Esophagus squamous epithelium (tissue), 5 donors: ENCODE measurements at places on chromosomes 1 and 21. TPM values are rescaled to one million over a fixed set of nuclear protein-coding genes. Genes with fewer than 3 reads are reported as not detected.

PGBD5 gene
- total RNA-seq, result 2.2 TPM

CALML6 gene
- total RNA-seq, result not detected

S100A11 gene
- total RNA-seq, result 1,672 TPM

DNA sequence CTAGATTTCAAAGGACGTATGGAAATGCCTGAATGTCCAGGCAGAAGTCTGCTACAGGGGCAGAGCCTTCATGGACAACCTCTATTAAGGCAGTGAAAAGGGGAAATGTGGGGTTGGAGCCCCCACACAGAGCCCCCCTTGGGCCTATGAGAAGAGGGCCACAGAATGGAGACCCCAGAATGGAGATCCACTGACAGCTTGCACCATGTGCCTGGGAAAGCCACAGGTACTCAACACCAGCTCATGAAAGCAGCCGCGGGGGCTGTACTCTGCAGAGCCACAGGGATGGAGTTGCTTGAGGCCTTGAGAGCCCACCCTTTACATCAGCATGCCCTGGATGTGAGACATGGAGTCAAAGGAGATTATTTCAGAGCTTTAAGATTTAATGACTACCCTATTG lies 108.7 kb downstream of the DMRTB1 start:
- no peak for DNase-seq
- H3K27me3 ChIP-seq, result no peaks in the 10 kb centered on the region
- H3K4me3 ChIP-seq, result no peak overlapping the region
- H3K4me1 ChIP-seq, result peaks cover 17% of the 10 kb centered on the region
- H3K27ac ChIP-seq, result no peak overlapping the region

DNA sequence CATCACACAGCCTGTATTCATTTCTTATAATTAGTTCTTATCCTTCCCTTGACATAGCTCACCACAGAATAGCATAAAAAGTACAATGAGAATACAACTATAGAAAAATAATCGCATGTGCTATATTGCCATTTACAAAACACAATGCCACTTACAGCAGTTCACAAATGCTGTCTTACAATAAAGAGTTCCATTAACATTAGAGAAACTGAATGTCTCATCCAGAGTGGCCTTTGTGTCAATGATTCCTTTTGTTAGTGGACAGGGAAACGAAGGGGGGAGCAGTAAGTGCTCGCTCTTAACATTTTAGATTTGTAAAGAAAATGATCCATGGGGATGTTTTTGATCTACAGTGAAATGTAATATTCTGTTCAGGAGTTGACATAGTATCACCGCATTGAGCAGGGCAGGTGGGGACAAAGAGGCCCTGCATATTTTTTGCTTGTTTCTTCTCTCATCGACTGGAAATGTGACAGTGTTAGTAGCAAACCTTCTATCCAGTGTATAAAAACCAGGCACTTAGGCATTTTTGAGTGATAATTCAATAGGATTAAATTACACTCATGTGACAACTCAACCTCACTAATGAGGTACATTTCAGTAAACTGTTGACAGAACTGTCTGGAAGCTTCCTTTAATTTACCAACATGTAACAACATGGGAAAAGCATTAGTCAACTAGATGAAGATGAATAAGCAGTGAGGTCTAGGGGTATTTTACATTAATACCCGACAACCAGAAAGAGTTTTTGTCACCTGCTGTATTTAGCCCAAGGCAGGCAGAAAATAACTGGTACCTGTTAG lies 35.6 kb upstream of the RRP15 start:
- no peaks in the 10 kb centered on the region for H3K36me3 ChIP-seq
- H3K4me1 ChIP-seq, result no peaks in the 10 kb centered on the region
- H3K27me3 ChIP-seq, result peaks cover 2% of the 10 kb centered on the region

DNA sequence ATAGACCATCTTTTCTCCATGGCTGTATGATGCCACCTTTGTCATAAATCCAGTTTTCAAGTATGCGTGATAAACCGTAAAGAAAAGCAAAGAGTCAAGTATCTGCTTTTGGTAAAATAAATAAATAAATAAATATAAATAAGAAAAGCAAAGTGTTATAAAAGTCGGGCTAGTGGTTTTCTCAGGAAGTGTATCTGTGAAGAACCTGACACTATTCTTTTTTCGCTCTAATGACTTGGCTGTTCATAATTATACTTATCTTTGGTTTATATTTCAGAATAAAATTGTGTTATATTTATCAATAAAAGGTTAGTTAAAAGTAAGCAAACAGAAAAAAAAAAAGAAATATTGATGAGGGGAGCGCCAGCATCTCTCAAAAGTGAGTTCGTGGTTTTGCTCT lies 594 bp upstream of the EXO5 start:
- H3K4me1 ChIP-seq, result peaks cover 6% of the 10 kb centered on the region
- no peak for DNase-seq
- peak overlapping the region; percentile 78 for H3K27ac ChIP-seq

DNA sequence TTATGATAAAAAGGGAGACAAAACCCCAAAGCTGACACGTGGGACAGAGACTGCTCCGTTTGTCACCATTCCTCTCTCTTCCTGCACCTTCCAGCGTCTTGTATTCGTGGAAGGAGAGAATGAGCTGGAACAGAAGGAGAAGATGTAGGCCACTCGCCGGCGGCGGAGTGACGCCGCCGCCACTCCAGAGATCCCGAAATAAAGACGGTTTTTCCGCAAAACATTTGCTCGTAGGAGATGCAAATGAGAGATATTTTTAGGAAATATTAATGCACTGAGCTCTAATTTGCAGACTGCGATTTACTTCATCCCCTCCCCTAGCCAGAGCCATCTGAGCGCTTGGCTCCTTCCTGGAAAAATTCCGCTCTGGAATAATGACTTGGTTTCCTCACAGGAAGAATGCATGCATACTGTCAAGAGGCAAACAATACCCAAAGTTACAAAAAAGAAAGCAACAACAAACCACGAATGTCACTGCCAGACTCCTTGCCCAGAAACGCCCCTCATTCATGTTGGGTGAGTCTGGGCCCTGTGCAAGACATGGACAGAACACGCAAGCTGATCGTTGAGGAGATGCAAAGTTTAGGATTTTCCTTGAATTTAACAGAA lies 18.0 kb upstream of the ADARB1 start:
- peaks cover 20% of the 10 kb centered on the region for H3K27me3 ChIP-seq
- H3K36me3 ChIP-seq, result no peaks in the 10 kb centered on the region

DNA sequence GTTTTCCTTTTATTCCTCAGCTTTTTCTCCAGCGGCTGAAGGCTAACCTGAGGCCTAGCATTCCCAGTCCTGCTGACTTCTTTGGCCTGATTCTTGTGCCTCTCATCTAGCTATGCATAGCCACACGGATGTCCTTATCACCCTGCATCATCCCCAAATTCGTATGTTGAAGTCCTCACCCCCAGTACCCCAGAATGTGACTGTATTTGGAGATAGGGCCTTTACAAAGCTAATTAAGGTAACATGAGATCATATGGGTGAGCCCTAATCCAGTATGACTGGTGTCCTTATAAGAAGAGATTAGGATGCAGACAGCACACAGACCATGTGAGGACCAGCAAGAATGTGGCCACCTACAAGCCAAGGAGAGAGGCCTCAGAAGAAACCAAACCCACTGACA lies 44.6 kb downstream of the CDCP2 start:
- no peaks in the 10 kb centered on the region for H3K4me1 ChIP-seq
- no peak overlapping the region for H3K4me3 ChIP-seq
- DNase-seq, result no peak
- no peaks in the 10 kb centered on the region for H3K27me3 ChIP-seq

GRCh38 chr1:93827633-93828366 lies 51.2 kb downstream of the DNTTIP2 start:
- H3K27ac ChIP-seq, result no peak overlapping the region
- no peak overlapping the region for H3K4me3 ChIP-seq
- H3K36me3 ChIP-seq, result no peaks in the 10 kb centered on the region
- H3K4me1 ChIP-seq, result peaks cover 13% of the 10 kb centered on the region
- DNase-seq, result no peak
- H3K27me3 ChIP-seq, result no peaks in the 10 kb centered on the region

- H3K36me3 ChIP-seq, result no peaks in the 10 kb centered on the region
- no peaks in the 10 kb centered on the region for H3K27me3 ChIP-seq
- H3K4me1 ChIP-seq, result no peaks in the 10 kb centered on the region
- no peak overlapping the region for H3K27ac ChIP-seq
Measured at GRCh38 chr1:168371477-168371876, 90.8 kb downstream of the TBX19 start.

- H3K36me3 ChIP-seq, result no peaks in the 10 kb centered on the region
- no peak for DNase-seq
- H3K4me1 ChIP-seq, result no peaks in the 10 kb centered on the region
- H3K27ac ChIP-seq, result no peak overlapping the region
Measured at GRCh38 chr1:55057956-55058298, 18.6 kb downstream of the PCSK9 start.

GRCh38 chr1:3028531-3029282 lies 7.4 kb downstream of the ACTRT2 start:
- no peaks in the 10 kb centered on the region for H3K36me3 ChIP-seq
- DNase-seq, result no peak
- H3K4me1 ChIP-seq, result no peaks in the 10 kb centered on the region
- H3K27me3 ChIP-seq, result no peaks in the 10 kb centered on the region
- no peak overlapping the region for H3K27ac ChIP-seq
- no peak overlapping the region for H3K4me3 ChIP-seq

- H3K36me3 ChIP-seq, result no peaks in the 10 kb centered on the region
- H3K27me3 ChIP-seq, result peaks cover 45% of the 10 kb centered on the region
- H3K4me3 ChIP-seq, result no peak overlapping the region
- no peak for DNase-seq
Measured at GRCh38 chr1:7110321-7110720, 325.1 kb downstream of the CAMTA1 start.

GRCh38 chr1:156706657-156707416 lies 1.5 kb upstream of the CRABP2 start:
- H3K27me3 ChIP-seq, result peaks cover 37% of the 10 kb centered on the region
- H3K4me3 ChIP-seq, result peak overlapping the region; percentile 67
- peak overlapping the region; percentile 76 for H3K27ac ChIP-seq
- no peaks in the 10 kb centered on the region for H3K36me3 ChIP-seq
